Stimulated activated CD4-positive, alpha-beta T cell treated with anti-CD3 and anti-CD28 coated beads, Interleukin-15, amount 100 ng/mL, for 1 hour (primary cell): ENCODE measurements at places on chromosomes 11 and 22.

- DNase-seq: no peak
Measured at GRCh38 chr11:100726680-100727079, 39.6 kb downstream of the ARHGAP42 start.

GRCh38 chr22:47296405-47297260 lies 534.2 kb downstream of the TBC1D22A start:
- no peak for DNase-seq

GRCh38 chr22:45998638-45999378 lies 21.8 kb upstream of the WNT7B start:
- DNase-seq: no peak

DNA sequence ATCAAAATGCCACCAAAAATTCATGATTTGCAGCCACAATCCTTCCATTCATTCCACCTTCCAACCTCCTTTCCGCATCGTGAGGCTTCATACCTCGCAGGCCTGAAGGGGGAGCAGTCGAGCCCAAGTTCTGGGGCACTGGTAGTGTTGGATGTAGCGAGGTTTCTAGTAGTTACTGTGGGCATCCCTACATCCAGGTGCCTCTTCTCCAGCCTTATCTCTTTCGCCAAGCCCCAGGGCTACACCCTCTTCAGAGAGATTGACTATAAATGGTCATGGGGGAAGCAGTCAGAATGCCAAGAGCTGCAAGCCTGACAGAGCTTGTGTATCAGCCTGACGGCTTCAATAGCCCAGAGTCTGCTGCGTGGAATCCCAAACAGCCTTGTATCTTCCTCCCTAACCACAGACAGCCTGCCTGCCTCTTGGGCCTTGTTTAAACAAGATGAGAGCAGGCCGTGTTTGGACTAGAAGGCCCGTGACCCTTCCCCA lies 28.9 kb downstream of the CLMP start:
- no peak for DNase-seq

GRCh38 chr11:10692531-10693115 lies 932 bp downstream of the IRAG1 start:
- DNase-seq: no peak

DNA sequence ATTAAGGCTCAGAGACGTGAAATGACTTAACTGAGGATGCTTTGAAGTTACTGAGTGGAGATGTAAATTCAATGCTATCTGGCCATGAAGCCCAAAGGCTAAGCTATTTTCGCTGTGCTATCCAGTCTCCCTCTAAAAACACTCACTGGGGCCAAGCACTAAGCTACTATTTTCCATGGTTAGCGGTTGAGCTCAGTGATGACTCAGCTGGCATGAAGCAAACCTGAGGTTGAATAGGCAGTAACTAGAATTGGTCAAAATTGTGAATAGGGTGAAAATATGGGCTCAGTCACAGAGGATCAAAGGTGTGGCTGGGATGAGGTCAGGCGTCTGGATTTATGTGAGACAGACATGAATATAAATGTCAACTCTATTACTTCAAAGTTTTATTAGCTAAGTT lies 564.2 kb upstream of the KIRREL3 start:
- DNase-seq: no peak

DNA sequence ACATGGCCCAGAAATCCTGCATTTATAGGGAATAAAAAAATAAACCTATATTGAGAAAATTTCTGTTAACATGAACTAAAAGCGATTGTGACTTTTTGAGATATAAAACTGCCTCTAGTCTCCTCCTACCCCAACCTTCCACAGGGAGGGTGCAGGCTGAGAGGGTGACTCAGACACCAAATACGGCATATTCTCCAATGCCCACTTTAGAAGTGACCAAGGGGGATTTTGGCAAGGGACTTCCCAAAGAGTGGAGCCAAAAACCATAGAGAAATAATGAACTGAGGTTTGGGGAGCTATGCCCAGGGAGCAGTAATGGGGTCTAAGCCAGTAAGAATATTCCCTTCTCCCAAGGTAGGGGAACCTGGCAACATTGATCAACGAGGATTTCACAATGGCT lies 124.9 kb upstream of the ZC3H12C start:
- no peak for DNase-seq

DNA sequence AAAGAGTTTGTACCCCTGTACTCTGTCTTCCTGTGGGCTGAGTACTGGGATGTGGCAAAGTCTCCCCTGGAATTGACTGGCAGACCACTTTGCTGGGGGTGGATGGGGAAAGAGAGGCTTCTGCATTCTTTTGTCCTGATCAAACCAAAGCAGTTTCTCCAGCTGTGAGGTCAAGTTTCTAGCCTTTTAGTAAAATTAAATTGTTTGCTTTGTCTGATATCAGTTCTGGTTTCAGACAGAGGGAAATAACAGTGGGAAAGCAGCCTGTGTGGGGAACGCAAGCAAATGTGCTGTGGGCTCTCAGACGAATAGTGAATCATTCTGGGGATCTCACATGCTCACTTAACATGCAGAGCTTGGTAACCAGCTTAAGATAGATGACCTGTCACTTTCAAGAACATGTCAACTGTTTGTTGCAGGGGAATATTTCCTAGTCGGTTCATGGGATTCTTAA lies 151.6 kb downstream of the FAT3 start:
- DNase-seq: no peak

DNA sequence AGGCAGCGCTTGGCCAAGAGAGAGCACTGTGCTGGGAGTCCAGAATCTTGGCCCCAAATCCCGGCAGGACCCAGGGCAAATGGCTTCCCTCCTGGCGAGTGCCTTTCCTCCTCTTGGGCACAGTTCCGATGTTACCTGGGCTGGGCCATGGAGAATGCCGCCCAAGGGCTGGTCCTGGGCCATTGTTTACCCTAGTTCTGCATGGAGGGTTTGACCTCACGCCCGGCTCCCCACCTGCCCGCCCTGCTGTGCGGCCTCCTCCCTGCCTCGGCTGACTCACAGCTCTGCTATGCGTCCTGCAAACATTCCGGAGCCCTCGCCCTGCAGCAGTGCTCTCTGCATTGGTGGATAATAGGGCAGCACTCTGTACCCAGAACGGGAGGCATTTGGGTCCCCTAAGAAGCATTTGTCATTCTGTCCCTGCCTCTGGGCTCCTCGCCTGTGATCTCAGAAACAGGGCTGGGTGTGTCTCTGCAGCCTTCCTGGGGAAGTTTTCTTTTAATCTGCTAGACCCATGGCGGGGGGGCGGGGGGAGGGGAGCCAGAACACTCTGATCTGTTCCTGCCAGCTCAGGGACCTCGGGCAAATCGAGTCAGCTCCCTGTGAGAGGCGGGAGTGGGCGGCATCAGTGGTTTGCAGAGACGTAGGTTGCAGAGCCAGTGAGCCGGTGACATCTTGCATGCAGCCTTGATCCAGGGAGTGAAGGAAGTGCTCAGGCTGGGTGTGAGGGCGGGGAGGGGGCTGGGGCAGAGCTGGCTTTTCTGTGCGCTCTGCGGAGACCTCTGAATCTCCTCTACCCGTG lies 32.9 kb upstream of the SMIM38 start:
- no peak for DNase-seq

DNA sequence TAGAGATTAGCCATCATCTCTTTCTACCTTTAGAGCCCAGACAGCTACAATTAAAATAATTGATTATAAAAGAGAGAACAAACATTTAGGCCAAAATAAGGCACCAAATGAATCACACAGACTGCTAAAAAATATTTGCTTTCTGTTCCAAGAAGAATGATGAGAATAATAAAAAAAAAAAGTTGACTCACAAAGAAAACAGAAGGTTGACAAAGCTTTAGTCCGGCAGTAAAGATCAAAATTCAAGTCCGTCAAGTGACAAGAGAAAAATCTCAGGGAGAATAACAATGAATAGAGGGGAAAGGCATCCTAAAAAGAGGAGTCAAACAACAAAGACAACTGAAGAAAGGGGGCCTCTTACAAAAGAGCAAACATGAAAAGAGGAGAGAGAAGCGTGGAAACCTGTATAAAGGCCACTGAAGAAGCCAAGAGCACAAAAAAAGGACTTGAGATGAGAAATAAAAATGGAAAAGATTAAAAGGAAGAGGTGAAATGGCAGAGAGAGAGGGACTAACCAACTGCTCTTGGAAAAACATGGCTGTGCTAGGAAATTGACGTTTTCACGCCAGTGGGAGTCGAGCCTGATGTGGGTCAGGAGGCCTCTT lies 910.2 kb downstream of the OPCML start:
- DNase-seq: no peak

DNA sequence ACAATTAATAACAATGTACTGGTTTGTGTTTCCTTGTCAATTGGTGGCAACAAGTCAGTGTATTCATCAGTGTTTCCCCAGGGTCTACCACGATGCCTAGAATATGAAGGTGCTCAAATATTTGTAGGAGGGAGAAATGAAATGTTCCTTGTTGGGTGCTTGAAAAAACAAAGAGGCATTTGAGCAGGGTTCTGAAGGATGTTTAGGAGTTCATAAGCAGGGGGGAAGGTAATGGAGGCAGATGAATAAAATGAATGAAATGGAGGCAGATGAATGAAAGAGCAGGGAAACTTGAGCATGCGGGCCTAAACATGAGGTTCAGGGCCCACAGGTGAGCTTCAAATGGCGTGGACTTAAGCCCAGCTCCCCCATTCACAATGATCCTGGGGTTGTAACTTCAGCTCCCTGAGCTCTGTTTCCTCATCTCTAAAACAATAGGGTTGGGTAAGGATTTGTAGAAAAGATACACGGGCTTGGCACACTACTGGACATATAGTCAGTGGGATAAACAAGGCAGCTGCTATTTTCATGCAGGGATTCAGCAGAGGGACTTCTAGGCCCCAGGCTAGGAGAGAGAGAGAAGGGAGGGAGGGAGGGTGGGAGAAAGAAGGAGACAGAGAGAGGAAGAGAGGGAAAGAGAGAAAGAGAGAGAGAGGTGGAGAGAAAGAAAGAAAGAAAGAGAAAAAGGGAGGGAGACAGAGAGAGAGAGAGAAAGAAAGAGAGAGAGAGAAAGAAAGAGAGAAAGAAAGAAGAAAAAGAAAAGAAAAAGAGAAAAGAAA lies 73.7 kb downstream of the MN1 start:
- no peak for DNase-seq

DNA sequence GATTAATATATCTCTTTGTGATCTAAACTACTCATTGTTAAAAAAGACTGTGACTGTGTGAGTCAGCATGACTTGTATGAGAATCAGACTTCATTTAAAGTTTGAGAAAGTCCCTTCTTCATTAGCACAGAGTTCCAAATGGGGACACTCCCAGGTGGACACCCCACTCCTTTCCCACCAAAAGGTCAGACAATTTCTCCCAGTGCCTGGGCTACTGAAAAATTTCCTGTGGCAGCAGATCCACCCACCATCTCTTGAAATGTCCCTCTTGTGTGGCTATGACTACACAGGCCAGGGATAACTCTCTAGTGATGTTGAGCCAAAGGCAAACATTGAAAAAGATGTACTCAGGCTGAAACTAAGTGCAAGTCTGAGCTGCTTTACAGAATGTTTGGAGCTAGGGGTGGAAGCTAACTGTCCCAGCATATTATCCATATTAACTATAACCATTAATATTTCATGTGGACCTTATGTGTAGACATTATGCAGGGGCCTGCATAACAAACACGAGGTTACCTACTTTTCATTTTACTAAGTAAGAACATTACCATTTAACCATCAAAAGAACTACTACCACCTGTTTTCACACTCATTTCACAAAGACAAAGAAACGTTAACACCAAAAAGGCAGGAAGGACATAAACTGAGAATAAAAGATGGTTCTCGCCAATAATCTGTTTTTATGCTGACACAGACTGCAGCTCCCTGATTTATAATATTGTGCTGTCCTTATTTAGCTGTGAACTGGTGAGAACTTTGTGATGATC lies 44.8 kb downstream of the MMP20 start:
- DNase-seq: no peak

DNA sequence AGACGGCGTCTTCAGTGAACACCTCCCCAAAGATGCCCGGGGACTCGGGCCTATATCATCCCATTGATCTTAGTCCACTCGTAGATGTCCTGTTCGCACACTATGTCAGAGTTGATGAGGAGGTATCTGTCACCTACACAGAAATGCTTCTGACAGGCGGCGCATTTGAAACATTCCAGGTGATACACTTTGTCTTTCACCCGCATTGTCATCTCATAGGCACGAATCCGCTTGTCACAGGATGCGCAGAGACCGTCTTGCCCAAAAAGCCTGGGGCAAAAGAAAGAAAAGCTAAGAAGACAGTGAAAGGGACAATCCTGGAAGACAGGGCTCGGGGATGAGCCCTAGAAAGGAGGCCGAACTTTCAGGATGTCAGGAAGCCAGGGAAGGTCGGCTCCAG lies 32.6 kb downstream of the LMO2 start:
- DNase-seq: no peak

- no peak for DNase-seq
Measured at GRCh38 chr11:2307501-2308331, 5.9 kb downstream of the TSPAN32 start.

- no peak for DNase-seq
Measured at GRCh38 chr11:6402061-6402470, 11.8 kb downstream of the SMPD1 start.

GRCh38 chr11:75487365-75487764 lies 38.4 kb downstream of the GDPD5 start:
- DNase-seq: no peak

DNA sequence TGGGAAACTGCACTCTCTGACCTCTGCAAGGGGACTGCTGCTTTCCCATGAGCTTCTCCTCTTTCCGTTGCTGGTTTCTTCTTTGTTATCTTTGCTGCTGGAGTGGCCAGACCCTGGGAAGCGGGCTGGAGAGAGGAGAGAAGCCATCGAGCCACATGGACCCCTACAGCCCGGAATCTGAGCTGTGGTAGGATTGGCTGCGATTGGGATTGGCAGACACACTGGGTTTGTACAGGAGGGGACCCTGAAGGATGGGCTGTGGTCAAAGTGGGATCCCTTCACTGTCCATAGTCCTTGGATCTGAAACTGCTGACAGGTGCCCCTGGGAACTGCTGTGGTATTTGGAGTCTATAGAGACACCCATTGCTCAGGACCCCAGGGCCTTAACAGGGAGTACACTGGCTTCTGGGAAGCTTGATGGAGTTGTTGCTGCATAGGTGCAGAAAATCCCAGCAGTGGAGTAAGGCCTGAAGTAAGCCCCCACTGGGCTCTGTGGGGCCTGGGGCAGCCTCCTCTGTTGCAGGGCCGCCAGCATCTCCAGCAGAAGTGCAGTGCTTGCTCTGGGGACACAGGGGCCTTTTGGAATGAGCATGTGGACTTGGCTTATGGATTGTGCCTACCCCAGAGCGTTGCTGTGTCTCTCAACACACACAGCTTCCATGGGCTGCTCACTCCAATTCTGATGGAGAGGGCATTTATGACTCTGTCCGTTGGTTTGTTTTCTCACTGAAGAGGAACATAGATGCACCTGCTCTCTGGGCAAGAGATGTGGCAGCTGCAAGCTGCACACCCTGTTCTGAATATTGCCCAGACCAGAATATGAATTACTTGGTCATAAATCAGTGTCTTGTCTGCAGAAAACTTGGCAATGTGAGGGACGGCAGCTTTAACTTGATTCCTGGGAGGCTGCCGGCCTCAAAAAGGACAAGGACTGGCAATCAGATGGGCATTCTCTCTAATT lies 32.0 kb downstream of the BCR start:
- no peak for DNase-seq
